ELF-1 (cell line): ENCODE measurements at places on chromosomes 13 and 19.

DNA sequence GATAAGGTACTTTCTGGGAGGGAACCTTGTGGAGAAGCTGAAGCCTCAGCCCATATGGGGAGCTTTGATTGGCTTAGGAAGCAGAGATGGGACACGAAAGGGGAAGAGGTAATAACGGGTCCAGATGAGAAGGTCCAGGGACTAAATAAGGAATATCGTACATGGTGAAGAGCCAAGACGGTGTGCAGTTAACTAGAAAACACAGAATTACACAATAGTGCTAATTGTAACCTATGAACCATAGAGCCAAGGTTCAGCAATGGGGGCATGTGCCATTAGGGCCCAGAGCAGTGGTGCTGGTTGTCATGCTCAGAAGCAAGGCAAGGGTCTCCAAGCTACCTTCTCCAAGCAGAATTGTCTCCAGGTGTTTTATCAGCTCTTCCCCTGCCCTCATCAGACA is 106.1 kb downstream of the IRS2 start:
- no peak for DNase-seq

DNA sequence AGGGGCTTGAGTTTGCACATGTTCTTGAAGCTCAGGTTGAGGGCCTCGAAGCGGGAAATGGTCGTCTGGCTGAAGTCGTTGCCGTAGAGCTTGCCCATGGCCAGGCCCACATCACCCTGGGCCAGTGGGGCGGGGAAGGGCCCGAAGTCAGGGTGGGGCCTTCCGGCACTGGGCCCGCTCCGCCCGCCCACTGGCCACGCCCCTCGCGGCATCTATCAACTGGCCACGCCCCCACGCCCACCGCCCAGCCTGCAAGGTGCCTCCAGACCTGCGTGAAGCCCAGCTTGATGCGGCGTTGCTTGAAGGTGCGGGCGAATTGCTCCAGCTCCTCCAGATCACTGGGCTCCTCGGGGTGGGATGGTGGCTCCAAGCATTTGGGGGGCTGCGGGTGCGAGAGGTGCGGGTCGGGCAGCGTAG is 19.9 kb downstream of the ZNF574 start:
- DNase-seq: peak; percentile 79

DNA sequence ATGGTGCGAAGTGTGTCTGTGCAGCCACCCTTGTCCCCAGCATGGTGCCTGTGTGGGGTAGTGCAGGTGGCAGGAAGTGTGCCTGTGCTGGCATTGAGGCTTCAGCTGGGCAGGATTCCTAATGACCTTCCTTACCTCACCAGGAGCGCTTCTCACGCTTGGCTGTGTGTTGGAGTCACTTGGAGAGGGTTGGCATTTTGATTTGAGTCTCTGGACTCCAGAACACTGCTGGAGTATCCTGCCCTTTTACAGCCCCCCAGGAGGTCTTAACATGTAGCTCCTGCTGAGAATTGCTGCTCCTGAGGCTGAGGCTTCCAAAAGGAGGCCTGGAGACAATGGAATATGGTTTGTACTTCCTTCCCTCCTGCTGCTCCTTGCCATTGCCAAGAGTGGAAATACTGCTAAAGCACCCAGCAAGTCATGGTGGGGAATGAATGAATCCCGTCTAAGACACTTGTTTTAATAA is 87.1 kb downstream of the ARHGEF7 start:
- no peak for DNase-seq

DNA sequence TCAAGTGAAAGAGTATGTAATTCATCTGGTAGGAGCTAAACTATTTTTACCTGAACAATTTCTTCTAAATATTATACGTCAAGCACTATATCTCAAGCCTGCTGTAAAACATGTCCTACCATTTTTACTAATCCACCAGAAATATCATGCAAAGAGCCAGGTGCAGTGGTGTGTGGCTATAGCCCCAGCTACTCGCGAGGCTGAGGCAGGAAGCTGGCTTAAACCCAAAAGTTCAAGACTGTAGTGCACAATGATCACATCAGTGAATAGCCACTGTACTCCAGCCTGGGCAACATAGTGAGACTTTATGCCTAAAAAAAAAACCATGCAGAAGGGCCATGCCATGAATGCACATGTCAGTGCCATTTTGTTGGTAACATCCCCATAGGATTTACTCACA is 20.7 kb upstream of the CLN5 start:
- no peak for DNase-seq

- DNase-seq: no peak
Observed at GRCh38 chr19:53875602-53876325, 6.2 kb upstream of the PRKCG start.

DNA sequence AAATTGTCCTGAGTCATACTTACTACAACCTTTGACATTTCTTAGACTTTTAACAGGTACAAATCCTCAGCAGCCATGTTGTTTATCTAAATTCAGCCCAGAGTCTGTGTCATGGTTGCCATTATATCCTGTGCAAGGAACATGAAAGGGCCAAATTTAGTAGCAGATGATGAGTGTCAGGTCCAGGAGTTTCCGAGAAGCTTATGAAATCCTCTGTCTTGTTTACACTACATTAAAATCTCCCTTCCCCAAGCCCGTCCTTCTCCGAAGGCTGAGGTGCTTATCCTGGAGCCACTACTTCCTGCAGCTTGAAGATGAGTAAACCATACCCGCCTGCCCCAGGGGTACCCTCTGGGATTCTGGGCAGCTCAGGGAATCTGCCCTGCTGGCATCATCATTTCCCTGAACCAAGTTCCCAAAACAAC is 102.6 kb upstream of the SERP2 start:
- DNase-seq: no peak

DNA sequence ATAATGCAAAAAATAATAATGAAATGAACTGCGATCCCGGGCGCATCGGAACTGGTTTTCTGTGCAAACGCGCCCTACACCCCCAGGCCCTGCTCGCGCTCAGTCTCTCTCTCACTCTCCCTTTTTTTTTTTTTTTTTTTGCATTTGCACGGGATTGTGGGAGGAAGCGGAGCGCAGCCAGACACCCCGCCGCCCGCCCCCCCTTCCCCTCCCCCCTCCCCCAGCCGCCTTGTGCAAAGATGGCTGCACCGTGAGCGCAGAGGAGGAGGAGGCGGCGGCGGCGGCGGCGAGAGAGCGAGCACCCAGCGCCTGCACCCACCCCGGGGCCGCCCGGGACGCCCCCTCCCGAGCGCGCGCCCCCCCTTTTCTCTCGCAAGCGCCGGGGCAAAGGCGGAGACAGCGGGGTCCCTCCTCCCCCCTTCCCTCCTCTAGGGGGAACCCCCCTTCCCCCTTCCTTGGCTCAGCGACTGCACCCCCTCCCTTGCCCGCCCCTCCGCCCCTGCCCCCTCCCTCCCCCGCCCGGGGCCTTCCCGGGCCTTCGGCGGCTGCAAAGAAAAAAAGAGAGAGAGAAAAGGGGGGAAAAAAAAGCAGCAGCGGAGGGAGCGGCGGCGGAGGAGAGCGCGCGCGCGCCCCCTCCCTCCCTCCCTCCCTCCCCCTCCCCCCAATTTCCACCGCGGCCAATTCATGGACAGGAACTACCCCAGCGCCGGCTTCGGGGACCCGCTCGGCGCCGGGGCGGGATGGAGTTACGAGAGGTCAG is at the start of gene PRR12:
Gene PRR12 (plus strand): TSS at position 212 of the 760 bp plus-strand sequence. CDS start 473 bp downstream, at position 685.
- DNase-seq: peak; percentile 79

DNA sequence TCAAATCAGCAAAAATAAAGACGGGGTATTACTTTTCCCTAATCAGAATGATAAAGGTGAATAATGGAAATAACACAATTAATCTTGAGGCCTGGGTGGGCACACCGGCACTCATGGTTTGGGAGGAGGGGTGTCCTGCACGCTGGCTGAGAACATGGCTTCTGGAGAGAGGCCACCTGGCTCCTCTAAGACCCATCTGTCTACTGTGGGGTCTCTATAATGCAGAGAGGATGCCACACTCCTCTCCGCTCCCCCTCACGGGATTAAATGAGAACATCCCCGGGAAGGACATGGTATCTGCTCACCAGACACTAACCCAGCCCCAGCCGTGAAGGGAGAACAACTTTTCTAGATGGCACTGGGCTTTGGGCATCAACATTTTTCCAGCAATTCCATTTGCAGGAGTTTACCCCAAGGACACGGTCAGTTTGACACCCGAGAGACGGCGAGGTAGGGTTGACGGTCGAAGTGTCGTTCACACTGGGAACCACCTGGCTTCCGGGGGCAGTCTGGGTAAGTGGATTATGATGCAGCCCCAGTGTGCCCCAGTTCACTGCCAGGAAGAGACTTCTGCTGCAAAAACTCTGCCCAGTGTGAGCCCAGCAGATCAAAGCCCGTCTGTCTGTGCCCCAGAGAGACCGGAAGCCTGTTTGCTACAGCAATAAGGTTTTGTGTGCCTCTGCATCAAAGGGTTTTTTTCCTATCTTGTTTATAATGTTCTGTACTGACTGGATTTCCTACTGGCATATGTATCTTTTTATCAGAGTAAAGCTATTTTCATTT is 56.6 kb downstream of the CEBPG start:
- DNase-seq: no peak

GRCh38 chr13:53058065-53058679 is 29.6 kb downstream of the OLFM4 start:
- no peak for DNase-seq

- DNase-seq: no peak
Observed at GRCh38 chr19:48810151-48810550, 678 bp downstream of the BCAT2 start.

DNA sequence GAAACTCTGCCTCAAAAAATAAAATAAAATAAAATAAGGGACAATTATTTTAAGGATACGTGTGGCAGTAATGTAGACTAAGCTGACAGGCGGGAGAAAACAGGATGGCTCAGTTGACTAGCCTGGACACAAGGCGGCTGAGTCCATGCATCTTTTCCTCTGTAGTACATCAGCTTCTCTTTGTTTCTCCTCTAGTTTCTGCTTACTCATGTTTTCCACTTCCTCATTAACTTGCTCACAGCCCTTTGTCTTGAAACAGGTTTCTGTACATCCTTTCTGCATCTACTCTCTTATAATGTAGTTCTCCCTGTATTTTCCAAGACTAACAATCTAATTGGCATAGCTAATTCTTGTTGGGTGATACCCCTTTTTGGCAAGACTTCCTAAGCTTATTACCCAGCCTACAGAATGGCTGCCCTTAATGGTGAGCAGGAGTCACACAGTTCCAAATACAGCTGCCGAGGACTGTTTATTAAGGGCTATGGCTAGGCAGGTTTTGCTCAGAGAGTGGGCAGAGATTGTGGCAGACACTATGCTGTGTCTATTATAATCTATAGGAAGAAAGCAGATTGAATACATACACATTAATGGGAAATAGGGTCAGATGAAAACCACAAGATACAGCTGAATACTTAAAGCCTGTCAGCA is 58.7 kb upstream of the KLF5 start:
- DNase-seq: peak; percentile 12

GRCh38 chr13:23996456-23996855 is 99.2 kb upstream of the C1QTNF9B start:
- no peak for DNase-seq

DNA sequence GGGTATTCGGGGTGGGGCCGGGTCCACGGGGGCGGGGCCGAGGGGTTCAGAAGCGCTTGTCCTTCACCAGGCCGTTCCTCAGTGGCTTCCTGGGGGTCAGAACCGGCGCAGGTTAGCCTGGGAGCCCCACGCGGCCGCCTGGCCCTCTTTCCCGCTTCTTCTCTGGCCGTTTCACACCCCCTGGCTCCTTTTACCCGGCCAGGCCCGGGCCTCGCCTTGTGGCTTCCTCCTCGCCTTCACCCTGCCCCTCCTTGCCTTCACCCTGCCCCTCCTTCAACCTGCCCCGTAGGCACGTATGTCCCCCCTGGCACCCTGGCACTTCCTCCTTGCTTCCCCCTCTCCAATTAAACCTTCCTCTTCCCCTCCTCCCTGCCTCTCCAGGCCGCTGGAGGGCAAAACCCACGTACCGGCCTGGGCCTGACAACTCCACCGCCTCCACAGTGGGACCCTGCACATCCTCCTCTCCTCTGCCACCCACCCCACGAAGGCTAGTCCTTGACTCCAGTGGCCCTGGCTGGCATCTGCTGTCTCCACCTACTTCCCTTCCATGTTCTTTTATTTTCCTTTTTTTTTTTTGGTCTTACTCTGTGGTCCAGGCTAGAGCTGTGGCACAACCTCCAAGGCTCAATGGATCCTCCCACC is 25.3 kb downstream of the CERS1 start:
- DNase-seq: no peak

- no peak for DNase-seq
Observed at GRCh38 chr13:99205621-99206220, 5.1 kb downstream of the UBAC2 start.

DNA sequence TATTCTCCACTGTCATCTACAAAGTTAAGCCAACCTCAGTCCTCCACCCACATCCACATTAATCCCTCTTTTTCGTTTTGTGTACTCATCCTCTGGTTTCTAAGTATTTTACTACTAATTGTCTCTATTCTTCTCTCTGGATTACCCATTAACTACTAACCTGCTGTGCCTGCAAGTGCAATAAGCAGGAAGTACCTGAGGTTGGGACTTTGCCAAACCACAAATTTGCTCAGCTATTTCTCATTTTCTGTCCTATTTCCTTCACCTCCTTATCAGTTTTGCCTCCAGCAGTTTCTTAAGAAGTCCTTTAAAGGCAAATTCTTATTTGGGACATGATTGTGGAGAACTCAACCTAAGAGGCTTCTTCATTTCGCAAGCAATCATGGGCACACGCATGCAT is 1708.9 kb downstream of the SLITRK5 start:
- no peak for DNase-seq

DNA sequence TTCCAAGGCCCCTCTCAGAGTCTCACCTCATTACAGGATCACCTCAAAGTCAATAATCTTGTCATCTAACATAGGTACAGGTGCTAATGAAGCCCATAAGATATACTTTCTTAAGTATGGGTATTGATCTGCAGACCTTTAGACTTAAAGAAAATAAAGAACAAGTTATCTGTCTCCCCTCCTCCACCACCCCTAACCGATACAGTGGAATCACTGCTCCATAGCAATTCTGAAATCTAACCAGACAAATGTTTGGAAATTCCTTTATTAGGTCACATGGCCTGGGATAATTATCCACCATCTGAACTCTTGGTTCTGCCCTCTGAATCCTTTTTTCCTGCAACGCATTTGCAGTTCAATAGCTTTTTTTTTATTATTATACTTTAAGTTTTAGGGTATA is 4.5 kb upstream of the ZNF470 start:
- DNase-seq: no peak

GRCh38 chr13:29929062-29929847 is 78.8 kb upstream of the UBL3 start:
- DNase-seq: peak; percentile 23

DNA sequence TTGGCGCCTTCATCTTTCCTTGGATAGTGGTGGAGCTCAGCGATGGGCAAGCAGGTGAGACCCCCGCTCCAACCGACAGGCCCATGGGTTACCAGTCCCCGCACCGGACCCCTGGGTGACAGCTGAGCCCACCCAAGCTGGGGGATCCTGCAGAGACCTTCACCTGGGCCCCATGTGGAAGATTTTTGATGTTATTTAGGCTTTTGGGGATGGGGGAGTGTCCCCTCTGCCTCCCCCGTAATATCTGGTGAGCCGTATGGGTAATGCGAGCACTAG is 4.9 kb upstream of the LILRA5 start:
- no peak for DNase-seq

- no peak for DNase-seq
Observed at GRCh38 chr13:52394586-52394985, 11.4 kb downstream of the THSD1 start.
